ENCODE measurements at places on chromosomes 11 and 22. TPM values are rescaled to one million over a fixed set of nuclear protein-coding genes. Genes with fewer than 3 reads are reported as not detected.

Gene SMIM35
- 0.13 TPM for total RNA-seq

Gene TMEM138
- total RNA-seq: 46.1 TPM

Gene MS4A12
- not detected for total RNA-seq

Gene PIK3IP1
- 388 TPM for total RNA-seq

Gene NOX4
- total RNA-seq: not detected

Gene KDELR3
- total RNA-seq: not detected

Gene RFPL3
- total RNA-seq: not detected

Gene OR9Q1
- not detected for total RNA-seq

Gene APOA4
- total RNA-seq: not detected

Gene CCDC89
- 0.47 TPM for total RNA-seq

Gene OTOG
- total RNA-seq: not detected

Gene NECTIN1
- total RNA-seq: 5.2 TPM

Gene LRRC10B
- not detected for total RNA-seq

Gene EFEMP2
- 5.1 TPM for total RNA-seq

Gene GRM5
- not detected for total RNA-seq

Gene TRIM48
- total RNA-seq: not detected

Gene PATE2
- not detected for total RNA-seq

Gene BTG4
- not detected for total RNA-seq
